H54 (cell line): ENCODE measurements at places on chromosomes 2 and 18.

- DNase-seq = no peak
Observed at GRCh38 chr2:144578099-144578498, 58.2 kb upstream of the ZEB2 start.

- no peak for DNase-seq
Observed at GRCh38 chr2:17191223-17191622, 327.0 kb downstream of the RAD51AP2 start.

DNA sequence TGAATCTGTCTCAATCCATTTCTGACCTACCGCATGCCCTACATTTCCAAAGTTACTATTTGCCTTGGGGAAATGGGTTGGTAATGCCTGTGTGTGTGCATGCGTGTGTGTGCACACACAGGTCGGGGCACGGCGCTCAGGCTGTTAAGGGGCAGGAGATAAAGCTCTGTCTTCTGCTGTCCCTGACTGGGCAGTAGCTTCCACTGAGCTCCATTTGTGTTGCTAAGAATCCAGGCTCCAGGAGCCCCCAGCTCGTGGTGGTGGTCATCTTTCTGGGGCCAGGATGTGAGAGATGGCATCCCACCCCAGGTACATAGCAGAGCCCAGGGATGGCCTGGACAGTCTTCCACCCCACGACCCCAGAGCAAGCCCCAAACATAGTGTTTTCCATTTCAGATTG is 66.7 kb upstream of the HS6ST1 start:
- DNase-seq = no peak

GRCh38 chr2:240112914-240113690 is 23.0 kb downstream of the COPS9 start:
- DNase-seq = no peak

GRCh38 chr2:201882353-201883090 is 76.2 kb downstream of the CDK15 start:
- DNase-seq = no peak

- no peak for DNase-seq
Observed at GRCh38 chr2:219612577-219613286, 14.7 kb upstream of the SLC4A3 start.

DNA sequence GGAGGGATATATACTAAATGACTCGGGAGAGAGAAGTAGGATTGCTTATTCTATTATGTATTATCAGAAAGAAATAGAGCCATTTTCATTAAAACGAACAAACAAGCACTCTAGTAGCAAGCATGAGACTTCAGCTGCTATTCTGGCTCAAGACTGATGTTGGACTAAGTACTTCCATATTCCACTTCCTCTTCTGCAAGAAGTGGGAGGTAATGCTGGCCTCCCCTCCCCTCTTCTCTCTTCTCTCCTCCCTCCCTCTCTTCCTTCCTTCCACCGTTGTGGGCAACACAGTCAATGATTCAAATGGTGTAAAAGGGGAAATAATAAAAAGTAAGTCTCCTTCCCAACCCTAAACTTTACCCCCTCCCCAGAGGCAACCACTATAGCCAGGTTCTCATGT is 62.6 kb downstream of the EMX1 start:
- no peak for DNase-seq

DNA sequence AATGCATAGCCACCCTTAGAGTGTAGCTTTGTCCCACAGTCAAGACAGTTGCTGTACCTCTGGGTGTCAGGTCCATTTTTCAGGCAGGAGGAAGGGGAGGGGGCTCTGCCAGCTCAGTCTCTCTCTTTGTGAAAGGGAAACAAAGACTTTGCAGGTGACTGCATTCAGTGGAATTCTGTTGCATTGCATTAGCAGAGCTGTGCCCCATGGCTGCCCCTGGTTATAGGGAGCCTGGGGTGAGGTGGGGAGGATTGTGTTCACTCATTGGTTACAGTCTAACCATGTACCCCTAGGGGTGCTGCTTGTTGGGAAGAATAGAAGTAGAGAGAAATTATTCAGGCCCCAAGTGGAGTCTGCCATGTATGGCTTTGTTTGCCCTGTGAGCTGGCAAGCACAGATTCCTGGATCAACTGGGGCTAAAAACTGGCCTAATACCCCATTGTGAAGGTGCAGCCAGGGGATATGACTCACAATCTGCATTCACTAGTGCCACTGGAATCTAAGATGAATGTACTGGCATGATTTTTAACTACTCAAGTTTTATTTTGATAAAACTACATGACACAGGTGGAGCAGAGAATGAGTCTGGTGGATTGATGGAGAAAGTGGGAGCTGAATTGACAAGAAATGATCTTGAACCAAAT is 118.4 kb downstream of the SH3BP4 start:
- peak; percentile 59 for DNase-seq

- DNase-seq = no peak
Observed at GRCh38 chr2:168495524-168495923, 39.5 kb downstream of the CERS6 start.

DNA sequence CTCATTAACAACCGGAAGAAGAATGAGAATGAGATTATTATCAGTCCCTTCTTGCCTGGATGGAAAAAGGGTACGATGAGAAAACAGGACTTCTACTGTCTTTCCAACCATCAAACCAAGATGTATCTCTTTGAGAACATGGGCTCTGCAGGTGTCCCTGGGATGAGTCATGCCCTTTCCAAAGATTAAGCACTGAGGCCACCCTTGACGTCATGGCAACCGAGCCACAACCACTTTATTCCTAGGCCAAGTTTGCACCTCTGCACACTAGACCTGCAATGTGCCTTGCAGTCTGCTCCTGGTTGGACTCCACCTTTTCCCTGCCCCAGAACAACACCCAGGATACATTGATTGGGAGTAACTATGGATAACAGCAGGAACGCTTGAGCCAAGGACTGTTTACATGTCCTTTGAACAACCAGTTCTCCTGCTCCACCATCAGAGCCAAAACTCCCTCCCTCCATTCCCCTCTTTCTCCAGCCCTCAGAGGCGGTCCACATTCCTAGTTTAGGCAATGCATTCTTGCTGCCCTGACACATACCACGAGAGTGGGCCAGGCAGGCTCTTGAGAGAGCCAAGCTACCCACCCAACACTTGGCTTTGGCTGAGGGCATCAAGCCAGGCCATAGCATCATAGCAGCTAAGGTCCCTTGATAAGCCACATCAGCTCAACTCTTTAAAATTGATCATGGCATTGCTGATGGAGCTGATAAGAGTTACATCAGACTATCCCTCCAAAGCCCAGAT is 310.7 kb downstream of the TNS1 start:
- DNase-seq = no peak

GRCh38 chr2:98744595-98744994 is 13.7 kb upstream of the MGAT4A start:
- no peak for DNase-seq

DNA sequence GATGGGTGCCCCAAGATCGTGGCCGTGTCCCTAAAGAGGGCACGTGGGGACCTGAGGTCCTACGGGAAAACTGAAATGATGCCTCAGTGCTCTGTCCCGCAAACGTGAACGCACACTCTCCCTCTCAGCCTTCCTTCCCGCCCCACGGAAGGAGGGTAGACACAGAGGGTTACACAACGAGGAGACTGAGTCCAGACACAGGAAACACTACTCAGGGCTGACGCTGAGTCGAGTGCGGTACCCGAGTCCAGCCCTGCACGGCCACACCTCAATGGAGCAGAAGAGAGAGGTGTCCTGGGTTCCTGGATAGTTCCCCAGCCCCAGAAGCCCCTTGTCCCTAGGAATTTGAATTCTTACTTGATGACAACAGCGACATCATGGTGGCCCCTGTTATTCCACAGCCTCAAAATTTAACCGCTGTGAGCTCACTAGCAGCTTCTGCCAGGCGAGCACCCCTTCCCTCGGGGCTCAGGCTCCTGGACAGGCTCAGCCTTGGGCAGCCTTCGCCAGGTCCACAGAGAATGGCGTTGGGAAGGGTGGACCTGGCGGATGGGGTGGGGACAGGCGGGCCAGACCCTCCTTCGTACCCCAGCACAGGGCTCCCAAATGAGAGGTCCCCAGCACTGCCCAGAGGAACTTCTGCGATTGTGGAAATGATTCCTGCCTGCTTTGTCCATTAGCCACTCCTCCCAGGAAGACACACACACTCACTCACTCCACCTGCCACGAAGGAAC is 980 bp upstream of the RNPEPL1 start:
- DNase-seq = no peak

DNA sequence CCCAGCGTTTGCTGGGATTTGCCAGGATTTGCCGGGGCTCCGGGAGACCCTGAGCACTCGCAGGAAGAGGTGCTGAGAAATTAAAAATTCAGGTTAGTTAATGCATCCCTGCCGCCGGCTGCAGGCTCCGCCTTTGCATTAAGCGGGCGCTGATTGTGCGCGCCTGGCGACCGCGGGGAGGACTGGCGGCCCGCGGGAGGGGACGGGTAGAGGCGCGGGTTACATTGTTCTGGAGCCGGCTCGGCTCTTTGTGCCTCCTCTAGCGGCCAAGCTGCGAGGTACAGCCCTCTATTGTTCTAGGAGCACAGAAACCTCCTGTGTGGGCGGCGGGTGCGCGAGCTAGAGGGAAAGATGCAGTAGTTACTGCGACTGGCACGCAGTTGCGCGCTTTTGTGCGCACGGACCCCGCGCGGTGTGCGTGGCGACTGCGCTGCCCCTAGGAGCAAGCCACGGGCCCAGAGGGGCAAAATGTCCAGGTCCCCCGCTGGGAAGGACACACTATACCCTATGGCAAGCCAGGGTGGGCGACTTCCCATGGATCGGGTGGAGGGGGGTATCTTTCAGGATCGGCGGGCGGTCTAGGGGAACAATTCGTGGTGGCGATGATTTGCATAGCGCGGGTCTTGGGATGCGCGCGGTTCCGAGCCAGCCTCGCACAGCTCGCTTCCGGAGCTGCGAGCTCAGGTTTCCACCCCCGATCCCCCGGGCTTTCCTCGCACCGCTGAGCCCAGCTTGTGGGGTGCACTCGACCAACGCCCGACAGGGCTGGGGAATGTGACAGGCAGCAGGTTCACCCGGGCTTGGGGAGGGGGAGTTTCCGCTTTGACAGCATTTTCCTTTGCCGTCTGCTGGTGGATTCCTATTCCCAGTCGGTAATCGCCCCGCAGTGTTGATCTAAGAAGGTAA is 2.8 kb downstream of the ONECUT2 start:
- no peak for DNase-seq

GRCh38 chr2:157497638-157498314 is 53.9 kb upstream of the CYTIP start:
- DNase-seq = no peak

GRCh38 chr2:216557820-216558219 is 59.2 kb downstream of the RPL37A start:
- DNase-seq = no peak

GRCh38 chr2:215880970-215881369 is 132.4 kb downstream of the MREG start:
- no peak for DNase-seq

DNA sequence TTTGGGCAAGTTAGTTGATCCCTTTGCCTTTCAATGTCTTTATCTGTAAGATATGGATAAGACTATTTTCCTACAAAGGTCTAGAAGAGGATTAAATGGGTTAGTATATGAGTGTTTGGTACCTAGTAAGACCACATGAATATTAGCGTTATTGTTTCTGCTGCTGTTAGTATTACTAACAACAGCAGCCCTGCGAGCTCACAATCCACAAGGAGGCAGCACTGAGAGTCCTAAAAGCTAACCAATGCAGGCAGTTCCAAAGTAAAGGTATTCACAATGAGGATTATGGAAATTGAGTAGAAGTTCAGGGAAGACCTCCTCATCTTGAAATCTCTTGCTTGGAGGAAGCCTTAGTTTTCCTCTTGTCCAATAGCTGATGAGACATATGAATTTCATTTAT is 248.9 kb downstream of the TDRD15 start:
- peak; percentile 15 for DNase-seq

DNA sequence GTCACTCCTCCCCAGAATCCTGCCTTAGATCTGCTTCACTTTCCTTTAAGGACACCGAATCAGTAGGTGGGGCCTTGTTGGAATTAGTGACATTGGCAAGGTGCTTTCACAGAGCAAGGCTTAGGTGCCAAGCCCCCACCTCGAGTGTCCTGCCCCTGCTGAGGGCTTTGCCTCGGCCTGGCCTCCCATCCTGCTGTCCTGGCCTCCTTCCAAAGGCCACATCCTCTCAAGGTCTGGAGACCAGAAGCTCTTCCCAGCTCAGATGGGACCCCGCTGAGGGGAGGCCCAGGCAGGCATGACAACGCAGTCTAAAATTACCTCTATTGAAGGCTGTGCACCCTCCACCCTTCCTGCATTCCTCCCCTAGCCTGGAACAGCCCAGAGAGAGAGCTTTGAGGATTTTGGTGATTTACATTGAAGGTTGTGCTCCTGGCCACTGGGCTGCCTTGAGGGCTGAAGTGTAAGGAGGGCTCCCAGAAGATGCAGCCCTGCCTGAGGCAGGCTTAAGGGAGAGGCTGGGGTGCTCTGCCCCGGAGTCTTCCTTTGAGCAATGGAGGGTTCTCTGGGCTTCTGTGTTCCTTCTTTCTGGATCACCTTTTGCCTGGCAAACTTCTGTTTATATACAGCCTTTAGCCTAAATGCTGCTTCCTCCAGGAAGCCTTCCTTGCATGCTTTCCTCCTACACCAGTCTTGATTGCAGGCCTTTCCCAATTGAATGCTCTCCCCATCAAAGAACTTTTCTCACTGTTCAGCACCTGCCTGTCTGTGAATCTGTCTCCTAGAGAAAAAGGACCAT is 154.4 kb downstream of the DDX1 start:
- no peak for DNase-seq

DNA sequence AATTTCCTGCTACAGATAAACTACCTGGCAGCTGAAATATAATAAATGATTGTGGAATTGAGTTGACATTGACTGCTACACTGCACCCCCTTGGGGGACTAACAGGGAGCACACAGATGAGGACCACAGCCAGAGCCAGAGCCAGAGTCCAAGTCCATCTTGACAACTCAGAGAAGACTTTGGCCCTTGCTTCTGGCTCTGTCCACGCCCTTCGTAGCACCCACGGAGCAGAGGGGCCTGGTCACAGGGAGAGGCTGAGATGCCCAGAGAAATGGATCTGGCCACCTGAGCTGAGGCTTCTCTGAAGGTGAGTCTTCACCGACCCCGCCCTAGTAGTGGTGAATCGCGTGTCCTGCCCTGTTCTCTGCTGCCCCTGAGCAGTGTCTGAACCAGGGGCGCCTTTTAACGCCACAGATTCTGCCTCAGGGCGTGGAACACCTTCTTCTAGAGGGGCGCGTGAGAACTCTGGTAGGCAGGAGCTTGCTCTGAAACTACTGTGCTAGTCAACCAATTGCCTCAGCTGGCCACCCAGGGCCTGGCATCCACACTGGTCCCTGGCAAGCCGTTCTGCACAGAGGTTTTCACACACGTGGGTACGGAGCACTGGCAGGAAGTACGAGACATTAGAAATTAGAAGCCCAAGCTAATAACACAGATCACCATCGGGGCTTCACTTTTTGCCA is 35.7 kb upstream of the MAT2A start:
- DNase-seq = no peak
